Thoracic aorta (tissue), 2 donors: ENCODE measurements at places on chromosomes 6 and 20.

- DNase-seq = no peak
Measured at GRCh38 chr6:35543459-35544193, 30.9 kb upstream of the TULP1 start.

GRCh38 chr6:43893073-43893472 lies 123.1 kb downstream of the VEGFA start:
- DNase-seq = no peak

- no peak for DNase-seq
Measured at GRCh38 chr6:153063936-153064335, 61.4 kb upstream of the MTRF1L start.

DNA sequence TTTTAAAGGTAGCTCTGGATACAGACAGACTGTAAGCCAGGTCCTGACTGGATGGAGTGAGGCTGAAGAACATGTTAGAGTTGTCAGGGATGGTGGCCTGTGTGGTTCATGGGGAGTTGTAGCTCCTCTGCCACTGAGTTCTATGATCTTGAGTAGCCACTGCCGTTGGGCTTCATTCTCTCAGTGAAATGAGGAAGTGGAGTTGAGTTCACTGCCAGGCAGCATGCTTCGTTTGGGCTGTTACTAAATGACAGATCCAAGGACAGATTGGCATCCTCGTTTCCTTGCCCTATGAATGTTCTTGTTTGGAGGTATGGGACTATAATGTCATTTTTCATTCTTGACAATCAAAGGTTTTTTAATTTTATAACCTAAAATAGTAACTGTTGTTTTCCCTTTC lies 37.2 kb downstream of the SCAND1 start:
- no peak for DNase-seq

GRCh38 chr20:46900826-46901225 lies 6.2 kb downstream of the EYA2 start:
- DNase-seq = no peak

DNA sequence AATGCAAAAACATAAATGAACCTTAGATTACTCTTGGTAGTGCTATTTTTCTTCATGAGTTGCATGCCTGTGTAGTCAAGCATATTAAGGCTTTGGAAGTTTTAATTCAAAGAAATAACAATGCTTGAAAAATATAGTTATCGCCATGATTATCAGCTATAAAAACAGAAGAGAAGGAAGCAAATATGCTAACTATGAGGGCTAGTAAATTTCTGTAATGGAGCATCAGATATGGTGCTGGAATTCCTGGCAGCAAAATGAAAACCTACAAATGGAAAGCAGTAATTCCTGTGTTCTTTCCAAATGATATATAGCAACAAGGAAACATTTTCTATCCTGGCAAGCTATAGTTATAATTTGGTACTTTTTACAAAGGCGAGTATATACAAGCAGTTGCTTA lies 29.7 kb downstream of the DOP1A start:
- no peak for DNase-seq

DNA sequence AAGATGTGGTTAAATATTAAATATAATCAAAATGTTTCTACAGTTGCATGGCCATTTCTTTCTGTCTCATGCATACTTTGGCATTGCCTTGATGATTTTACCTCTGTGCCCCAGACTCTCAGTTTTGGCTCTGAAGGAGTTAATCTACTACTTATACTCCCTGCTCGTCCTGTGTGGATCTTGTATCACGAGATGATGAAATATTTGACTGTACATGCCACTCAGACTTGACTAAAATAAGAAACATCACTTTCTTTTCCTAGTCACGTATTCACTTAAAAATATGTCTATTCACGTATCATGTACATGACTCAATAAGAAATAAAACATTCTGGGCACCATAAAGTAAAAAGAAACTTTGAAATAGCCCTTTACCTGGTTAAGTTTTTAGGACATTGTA lies 397.7 kb downstream of the RFPL4B start:
- DNase-seq = no peak

DNA sequence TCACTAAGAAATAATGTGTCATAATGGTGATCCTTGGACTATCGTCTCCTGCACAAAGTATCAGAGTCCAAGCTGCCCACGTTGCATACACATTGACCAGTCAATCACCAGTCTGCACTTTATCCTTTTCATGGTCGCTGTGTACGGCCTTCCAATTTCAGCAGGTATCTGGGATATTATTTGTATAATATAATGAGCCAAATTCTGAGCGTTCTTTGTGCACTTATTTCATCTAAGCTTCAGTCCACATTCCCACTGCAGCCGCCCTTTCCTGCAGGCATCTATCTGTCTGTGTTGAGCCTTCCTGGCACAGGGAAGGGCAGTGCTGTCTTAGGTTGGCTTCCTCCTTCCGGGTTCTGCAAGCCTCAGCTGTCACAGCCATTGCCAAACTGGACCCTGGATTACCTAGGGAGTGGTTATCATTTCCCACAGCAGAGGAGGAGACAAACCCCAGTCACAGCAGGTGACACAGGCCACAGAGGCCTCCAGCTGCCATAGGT lies 174.3 kb downstream of the TTLL2 start:
- DNase-seq = no peak

GRCh38 chr6:152071318-152071717 lies 263.8 kb downstream of the ESR1 start:
- no peak for DNase-seq

DNA sequence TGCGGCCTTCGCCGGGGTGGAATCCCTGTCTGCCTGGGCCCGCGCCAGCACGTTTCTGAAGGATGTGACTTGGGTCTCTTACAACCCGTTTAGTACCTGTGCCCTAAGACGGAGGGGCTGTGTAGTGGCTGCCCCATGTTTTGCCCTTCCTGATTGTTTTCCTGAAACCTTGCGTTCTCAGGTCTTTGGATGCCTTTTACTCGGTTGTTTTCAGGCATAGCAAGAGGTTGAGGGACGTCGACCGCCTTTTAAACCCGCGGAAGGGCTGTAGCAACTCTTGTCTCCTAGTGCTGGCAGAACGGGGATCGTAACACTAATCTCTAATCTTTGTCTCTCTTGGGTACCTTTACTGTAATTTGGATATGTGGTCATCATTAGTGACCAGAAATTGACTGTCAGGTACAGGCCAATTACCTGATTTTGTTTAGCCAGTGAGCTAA lies 706 bp upstream of the NANP start:
- peak; percentile 6 for DNase-seq

DNA sequence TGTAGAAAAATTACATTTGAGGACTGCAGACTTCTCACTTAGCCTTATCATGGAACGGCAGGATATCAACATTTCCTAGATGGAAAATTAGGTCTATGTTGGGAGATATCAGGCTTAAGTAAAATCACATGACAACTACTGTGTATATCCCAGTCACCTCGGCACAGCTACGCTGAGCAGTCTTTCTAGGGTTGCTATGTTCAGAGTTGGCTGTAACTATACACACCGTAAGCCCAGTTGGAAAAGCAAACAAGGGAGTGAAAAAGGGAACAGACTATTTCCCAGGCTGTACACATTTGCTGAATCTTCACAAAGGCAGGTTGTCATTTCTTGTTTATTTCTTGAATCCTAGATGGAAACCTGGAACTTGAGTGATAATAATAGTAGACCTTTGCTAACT lies 80.7 kb upstream of the PTPRK start:
- no peak for DNase-seq

DNA sequence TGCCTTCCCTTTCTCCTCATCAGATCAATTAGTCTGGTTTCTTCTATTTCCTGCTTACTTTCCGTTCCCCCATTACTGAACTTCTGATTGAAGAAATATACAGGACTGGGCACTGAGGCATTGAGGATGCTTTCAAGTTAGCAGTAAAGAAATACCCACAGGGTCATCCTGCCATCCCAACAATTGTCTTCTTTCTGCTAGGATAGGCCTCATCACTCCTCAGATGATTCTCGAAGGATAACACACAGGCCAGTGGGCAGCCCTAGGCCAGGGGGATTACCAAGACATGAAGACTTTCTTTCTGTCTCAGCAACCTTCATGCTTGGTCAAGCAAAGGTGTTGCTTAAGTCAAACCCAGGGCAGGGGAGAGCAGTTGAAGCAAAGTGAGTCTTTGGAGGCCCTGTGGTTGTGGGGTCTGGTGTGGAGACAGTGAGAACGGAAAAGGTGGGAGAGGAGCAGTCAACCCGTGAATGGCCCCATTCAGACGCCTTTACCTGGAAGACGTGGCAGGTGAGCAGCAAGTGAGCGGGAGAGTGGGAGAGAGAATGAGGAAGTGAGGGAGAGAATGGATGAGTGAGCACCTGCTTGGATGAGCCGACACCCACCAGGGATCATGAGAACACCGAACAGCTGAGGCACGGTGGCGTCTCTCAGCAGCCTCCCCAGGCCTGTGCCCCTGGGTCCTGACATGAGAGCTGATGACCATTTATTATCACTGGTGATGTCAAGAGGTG lies 462.9 kb downstream of the PREX1 start:
- DNase-seq = no peak

GRCh38 chr20:49675368-49676151 lies 38.1 kb downstream of the B4GALT5 start:
- no peak for DNase-seq

DNA sequence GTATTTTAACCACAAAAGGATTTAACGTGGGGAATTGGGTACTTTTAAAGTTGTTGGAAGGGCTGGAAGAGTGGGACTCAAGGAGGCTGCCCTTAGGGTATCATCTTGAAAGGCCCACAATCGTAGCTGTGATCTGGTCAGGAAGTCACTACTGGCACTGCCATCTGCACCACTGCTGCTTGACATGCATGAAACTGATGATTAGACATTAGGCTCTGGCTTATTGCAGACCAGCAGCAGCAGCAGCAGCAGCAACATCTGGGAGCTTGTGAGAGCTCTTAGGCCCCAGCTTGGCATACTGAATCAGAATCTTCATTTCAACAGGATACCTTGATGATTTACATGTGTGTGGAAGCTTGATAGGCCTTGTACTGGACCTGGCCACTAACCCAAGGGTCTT lies 68.6 kb downstream of the PHF20 start:
- no peak for DNase-seq

DNA sequence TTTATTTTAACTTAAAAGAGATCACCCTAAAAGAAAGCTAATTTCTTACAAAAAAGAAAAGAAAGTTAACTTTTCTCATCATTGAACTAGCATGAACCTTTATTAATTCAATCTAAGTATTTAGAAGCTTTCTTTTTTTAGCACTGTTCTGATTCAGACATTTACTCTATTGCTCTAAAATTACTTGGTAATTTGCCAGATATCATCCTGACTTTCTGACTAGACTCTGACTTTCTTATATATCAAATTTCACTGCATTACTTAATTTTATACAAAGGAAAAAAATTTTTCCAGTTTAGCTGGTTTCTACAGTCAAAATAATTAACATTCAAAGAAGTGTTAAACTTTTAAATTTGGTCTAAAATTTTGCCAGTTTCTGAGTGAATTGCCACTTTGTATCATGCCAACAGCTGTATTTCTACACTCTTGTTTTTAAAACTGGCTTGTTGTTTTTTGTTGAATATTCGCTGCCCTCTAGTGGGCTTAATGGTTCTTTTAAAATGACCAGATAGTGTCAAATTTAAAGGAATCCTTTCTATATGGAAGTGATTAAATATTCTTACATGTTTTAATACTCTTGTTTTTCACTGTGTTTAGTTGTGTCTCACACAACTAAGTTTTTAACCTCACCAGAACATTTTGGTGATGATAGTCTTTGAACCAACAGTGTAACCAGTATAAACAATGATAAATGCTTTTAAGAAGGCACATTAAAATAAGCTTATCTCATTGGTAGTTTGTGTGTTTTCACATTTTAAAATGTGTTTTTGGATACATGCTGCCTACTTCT lies 102.0 kb downstream of the POPDC3 start:
- DNase-seq = no peak

- no peak for DNase-seq
Measured at GRCh38 chr6:22149501-22150367, 147.1 kb downstream of the PRL start.

GRCh38 chr20:46291401-46291800 lies 16.9 kb downstream of the CDH22 start:
- DNase-seq = no peak

DNA sequence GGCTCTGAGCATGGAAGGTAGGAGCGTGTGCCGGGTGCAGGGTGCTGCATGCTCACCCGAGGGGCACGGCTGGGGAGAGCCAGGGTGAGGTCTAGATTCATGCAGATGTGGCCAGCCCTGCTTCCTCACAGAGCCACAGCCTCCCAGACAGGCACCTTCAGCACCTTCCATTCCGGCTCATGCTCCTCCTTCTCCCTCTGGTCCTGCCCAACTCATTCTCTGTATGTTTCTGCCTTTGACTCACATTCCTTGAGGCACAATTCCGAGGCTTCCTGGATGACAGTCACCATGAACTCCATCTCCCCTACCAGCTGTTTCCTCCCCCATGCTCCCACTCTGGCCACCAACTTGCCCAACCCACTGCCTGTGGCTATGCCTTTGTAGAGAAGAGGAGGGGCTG lies 35.4 kb downstream of the DACT2 start:
- no peak for DNase-seq

GRCh38 chr6:29011276-29011734 lies 6.2 kb upstream of the ZNF311 start:
- DNase-seq = no peak

DNA sequence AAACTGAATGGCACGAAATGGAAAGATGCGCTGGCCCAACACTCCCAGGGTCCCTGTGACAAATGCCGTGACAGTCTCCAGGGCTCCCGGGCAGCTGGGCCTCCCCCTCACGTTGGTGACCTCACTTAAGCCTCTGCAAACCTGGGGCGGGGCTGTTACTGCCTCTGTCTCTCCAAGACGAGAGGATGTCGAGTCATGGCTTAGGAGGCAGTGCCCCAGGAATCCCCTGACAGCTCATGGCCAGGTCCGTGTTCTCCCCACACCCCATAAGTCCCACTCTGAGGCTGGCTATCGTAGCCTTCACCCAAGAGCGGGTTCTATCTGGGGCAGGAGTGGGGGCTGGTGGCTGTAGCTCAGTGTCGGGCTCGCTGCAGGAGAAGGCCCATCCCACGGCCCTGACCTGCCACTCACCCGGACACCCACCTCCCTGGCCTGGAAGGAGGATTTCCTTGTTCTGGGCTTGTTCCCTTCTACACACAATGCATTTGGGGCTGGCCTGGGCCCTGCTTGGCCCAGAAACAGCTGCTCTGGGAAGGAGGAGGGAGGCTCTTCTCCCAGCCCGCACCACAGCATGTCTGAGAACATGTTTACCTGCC lies 5.6 kb upstream of the RPS21 start:
- DNase-seq = no peak

DNA sequence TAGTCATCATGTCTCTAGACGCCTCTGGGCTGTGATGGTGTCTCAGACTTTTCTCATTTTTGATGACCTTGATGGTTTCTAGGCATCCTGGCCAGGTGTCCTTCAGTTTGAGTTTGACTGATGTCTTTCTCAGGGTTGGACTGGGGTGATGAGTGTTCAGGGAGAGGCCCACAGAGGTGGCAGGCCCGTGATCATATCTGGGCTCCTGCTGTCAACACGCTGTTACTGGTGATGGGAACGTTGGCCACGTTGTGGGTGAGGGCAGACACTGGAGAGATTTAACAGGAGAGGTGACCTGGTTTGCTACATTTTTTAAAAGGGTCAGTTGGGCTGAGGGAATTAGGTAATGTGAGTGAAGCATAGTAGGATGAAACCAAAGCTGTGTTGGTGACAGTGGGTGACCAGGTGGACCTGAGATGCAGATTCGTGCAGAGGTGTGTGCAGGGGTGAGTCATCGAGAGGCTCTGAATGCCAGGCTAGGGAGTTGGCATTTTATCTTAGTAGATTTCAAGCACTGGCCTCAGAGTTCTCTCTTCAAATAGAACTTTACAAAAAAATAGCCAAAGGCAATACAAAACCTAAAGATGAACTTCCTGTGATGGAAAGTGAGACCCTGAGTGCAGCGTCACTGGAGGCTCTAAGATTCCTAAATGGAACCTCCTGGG lies 174.1 kb downstream of the CDH26 start:
- no peak for DNase-seq
